ENCODE measurements at places on chromosomes 5 and 9.

DNA sequence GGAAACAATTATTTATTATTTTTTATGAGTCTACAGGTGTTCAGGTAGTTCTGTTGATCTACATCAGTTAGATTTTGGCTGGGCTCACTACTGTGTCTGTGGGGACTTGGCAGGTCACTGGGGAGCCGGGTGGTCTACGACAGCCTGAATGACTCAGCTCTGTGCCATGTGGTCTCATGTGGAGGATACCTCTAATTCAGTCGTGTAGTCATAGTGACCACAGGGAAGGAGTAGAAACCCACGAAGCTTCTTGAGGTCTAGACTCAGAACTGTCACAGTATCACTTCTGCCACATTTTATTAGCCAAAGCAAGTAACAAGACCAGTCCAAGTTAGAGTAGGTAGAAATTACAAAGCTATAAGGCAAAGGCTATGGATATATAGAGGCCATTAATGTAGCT, 64.7 kb upstream of the GRAMD2B start:
- DNase-seq, result no peak

- no peak for DNase-seq
Observed at GRCh38 chr9:120715389-120715924, 1.2 kb upstream of the MEGF9 start.

- no peak for DNase-seq
Observed at GRCh38 chr5:113163328-113163727, 186.7 kb downstream of the DCP2 start.

GRCh38 chr5:150670275-150670947, 9.4 kb downstream of the MYOZ3 start:
- DNase-seq, result no peak

GRCh38 chr5:57324861-57325260, 151.0 kb downstream of the GPBP1 start:
- no peak for DNase-seq

GRCh38 chr5:11563822-11564221, 340.4 kb downstream of the CTNND2 start:
- DNase-seq, result no peak

GRCh38 chr5:76765249-76765648, 49.3 kb downstream of the F2R start:
- no peak for DNase-seq

DNA sequence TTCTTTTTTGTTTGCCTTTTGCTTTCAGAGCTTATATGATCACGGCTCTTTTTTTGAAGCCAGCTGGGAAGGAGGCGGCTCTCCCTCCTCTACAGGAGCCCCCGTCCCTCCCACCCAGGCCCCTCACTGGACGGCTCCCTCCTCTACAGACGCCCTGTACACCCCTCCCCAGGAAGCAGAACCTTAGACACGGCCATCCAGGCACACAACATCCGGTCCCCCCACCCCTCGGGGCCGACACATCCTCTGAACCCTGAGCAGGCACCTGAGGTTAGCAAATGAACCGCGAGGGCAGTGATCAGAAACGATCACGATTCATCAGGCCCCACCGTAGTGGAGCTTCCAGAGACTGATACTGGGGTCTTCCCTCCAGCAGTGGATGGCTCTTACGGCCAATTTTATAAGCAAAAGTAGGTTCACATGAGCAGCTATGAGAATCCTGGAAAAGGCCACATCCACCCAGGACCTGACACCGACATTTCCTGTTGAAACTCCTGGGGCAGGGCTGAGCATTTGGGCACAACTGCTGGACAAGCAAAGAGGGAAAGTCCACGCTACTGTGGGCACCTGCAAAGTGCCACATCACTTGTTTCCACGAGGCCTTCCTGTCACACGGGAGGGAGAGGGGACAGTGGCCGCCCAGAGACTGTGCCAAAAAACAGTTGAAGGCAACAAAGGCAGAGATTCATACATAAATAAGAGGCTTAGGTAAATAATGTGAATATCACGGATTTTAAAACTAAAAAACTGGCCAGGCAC, 78.9 kb downstream of the SEMA4D start:
- DNase-seq, result peak; percentile 30

DNA sequence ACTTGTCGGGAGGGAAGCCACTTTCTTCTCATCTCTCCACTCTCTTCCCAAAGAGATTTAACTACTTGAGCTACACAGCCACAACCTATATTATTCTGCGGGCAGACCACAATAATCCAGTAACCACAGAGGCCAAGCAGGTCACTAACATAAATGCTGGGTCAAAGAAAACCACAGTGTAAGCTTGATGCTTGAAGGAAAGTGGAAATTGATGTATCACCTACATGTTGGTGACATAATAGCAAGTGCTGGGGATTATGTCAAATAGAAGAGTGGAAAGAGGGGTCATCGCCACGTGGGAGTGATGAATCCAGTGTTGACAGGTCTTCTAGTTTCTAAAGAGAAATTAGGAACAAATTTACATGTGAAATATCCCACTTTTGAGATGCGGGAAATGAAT, 40.9 kb downstream of the RFK start:
- DNase-seq, result no peak

GRCh38 chr5:161007879-161008278, 155.9 kb upstream of the ATP10B start:
- DNase-seq, result no peak

Measured in KG1 (cell line).